ENCODE measurements at places on chromosomes 4 and X.

DNA sequence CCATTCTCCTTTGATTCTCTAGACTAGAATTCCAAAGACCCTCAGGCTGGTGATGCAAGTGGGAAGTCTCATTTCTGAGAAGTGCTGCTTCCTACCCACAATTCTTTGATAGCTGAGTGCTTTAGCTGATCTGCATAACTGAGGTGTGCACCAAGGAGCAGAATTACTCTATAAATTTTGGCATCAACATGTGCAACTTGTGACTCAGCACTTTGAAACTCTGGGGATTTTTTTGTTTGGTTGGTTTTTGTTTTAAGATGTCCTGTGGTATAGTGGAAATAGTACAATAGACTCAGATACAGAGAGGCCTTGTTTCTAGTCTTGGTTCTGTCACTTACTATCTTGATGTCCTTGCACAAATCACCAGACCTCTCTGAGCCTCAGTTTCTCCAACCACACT is 148.4 kb downstream of the AR start:
- DNase-seq: no peak

DNA sequence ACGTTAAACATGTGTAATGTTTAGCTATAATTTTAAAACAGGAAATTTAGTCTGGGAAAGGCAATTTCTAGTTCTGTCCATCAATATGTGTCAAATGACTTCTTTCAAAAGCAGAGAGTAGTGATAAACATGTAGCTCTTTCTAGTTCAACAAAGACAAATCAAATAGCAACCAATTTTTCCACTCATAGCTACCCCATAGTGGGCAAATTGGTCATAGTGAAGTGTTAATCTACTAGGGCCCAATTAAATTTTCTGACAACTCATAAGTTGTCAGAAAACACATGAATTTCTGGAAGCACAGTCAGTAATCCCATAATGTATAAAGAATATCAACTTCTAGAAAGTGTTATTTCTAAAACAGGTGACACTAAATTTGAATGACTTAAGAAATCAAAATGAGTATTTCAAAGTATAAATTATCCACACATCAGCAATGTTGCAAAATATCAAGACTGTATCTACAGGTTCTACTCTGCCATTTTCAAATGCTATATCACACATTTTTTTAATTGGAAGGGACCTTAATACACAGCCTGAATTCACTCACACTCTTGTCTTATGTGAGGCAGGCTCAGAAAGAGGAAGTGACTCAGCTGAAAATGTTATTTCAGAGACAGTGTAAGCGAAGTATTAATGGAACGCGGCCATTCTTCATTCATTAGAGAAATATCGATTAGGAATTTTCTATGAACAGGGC is 7.7 kb downstream of the OCIAD2 start:
- DNase-seq: no peak

- DNase-seq: no peak
Observed at GRCh38 chr4:123661080-123661737, 264.6 kb downstream of the SPRY1 start.

GRCh38 chr4:176387571-176387970 is 67.8 kb downstream of the SPCS3 start:
- DNase-seq: no peak

- no peak for DNase-seq
Observed at GRCh38 chrX:2220829-2221567, 279.8 kb downstream of the DHRSX start.

DNA sequence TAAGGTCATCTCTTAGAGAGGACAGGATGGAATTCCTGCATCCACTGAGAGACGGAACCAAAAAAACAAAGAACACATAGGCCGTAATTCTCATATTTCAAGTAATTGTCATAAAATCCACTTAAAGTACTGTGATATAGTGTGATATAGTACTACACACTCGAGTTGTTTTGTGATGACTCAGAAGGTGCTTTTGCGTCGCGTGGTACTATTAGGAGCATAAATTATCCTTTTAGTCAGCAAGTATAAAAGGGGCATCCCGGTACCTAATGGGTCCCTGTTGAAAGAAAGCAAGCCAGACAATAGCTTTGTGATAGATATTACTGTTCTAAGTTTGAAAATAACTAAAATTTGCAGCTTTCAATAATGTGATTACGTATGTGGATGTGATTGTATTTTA is 55.3 kb downstream of the GPR143 start:
- no peak for DNase-seq

DNA sequence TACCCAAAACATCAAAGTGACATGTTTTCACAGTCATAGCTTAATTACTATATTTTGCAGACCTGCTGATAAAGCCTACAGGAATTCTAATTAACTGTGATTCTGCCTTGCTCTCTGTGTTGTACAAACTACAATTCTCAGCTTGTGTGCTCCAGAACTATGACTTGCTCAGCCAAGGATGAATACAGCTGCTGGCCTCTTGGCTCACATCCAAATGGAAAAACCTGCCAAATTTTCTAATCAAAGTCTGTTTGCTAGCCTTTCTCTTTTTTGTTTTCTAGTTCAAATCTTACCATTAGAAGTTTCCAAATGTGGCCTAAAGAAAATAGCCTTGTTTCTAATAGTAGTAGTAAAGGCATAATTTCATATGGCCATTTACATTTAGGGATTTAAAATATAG is 1176.8 kb downstream of the FAM133A start:
- no peak for DNase-seq

GRCh38 chr4:148017801-148018200 is 285.9 kb downstream of the ARHGAP10 start:
- DNase-seq: no peak

GRCh38 chr4:174437324-174437723 is 85.0 kb downstream of the HPGD start:
- no peak for DNase-seq

GRCh38 chr4:157739242-157739641 is 433.6 kb downstream of the GASK1B start:
- no peak for DNase-seq

- no peak for DNase-seq
Observed at GRCh38 chr4:156118507-156119220, 165.0 kb upstream of the CTSO start.

- DNase-seq: no peak
Observed at GRCh38 chr4:7059662-7060061, 8.2 kb downstream of the GRPEL1 start.

DNA sequence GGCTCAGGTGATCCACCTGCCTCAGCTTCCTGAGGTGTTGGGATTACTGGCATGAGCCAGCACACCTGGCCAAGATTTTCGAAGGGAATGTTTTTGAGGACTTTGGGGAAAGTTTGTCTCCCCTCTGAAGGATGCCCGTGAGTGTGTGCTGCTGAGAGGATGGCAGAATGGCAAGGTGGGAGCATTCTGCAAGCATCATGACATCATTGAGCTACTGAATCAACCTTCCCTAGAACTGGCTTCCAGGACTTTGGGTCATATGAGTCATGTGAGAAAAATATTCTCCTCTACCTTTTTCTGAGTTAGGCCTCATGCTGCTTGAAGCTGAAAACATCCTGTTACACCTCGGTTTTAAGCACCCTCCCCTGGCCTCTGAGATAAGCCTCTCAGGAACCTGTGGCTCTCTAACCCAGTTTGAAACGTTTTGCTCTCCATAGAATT is 31.0 kb downstream of the TMEM131L start:
- no peak for DNase-seq

DNA sequence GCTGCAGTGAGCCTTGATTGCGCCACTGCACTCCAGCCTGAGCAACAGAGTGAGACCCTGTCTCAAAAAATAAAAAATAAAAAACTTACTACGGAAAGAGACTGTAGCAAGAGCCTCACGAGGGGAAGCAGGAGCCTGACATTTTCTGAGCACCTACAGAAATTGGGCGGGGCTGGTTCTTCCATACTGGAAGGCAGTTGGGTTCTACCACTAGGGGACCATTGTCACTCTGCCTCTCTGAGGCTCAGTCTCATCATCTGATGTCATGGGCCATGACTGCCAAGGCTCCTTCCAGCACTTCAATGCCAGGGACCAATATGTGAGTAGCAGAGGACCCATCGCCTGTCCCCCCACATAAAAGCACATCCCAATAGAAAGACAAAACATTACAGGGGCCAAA is 8.2 kb downstream of the SH3KBP1 start:
- DNase-seq: no peak

GRCh38 chr4:40232610-40233009 is 35.8 kb downstream of the RHOH start:
- no peak for DNase-seq

DNA sequence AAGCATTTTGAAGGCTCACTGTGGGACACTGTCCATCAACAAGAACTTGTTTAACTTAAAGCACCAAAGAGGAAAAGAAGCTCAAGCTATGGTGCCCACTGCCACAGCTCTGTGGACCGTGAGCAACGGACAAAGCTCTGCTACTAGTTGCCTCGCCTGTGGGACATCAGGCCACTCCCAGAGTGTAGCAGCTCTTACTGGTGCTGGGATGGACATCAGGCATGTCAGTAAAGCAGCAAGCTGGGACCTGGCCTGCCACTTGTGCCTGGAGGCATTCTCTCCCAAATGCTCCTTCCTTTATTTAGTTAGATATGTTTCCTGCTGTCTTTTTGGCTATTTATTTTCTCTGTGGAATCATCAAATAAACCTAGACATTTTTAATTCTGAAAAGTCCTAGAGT is 46.7 kb downstream of the TMEM154 start:
- no peak for DNase-seq

DNA sequence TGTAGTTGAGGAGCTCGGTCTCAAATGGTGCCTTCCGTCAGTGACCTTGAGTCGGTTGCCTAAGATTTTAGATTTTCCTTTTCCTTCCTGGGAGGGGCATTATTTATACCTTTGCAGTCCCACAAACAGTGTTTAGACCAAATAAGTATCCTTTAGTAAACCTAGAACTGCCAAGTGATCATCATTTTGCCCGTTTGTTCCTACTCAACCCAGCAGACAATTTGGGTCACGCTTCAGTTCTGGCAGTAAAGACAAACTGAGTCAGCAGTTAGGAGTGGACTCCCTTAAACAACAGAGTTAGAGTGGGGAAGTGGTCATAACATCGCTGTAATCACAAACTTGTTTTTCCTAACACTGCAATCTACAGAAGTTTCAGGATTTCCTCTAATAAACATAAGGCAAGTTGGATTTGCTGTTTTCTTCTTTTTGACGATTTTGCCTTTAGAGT is 777 bp upstream of the WDFY3 start:
- no peak for DNase-seq

DNA sequence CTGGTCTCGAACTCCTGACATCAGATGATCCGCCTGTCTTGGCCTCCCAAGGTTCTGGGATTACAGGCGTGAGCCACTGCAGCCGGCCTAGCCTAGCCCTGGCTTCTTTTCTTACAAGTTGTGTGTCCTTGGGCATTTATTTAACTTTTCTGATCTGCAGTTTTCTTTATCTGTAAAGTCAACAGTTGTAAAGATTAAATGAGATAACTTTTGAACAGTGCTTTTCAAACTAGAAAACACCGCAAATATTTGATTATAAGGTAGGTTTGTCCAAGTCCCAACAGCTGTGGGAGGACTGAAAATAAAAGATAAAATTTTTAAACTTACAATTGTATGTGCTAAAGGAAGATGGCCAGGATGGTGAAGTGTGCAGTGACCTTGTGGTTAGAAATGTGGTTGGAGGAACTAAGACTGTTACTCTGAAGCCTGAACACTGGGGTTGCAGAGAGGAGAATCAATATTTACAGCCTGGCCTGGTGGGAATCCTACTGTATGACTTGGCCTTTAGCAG is 44.8 kb downstream of the GSX2 start:
- no peak for DNase-seq

- DNase-seq: no peak
Observed at GRCh38 chr4:145839151-145839550, 99.5 kb downstream of the ZNF827 start.

DNA sequence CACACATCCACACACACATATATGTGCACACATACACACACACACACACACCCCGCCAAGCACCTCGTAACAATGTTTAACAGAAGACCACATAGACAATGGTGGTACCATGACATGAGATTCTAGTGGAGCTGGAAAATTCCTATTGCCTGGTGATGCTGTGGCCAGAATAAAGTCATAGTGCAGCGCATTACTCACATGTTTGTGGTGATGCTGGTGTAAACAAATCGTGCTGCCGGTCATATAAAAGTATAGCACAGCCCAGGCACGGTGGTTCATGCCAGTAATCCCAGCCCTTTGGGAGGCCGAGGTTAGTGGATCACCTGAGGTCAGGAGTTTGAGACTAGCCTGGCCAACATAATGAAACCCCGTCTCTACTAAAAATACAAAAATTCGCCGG is 275.2 kb downstream of the TRIML1 start:
- DNase-seq: no peak

- DNase-seq: no peak
Observed at GRCh38 chr4:184896868-184897715, 71.3 kb upstream of the ACSL1 start.

DNA sequence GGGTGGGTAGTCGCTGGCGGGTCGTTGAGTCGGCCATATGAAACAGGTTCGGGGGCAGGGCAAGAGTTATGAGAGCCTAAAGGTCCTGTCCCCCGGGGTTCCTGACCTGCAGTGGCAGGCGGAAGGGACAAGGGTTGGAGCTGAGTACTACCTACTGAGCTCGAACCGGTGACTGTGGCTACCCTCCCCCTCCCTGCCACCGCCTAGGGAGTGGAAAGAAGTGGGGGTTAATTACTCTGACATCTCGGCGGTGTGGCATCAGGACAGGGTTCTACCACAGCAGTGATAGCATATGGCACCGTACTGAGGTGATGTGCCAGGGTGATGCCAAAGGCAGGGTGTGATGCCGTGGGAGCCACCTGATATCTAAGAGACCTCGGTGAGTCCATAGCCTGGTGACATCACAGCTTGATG is 307 bp downstream of the ATG4A start:
- DNase-seq: no peak

GRCh38 chrX:130321550-130321949 is 18.2 kb upstream of the SLC25A14 start:
- no peak for DNase-seq

DNA sequence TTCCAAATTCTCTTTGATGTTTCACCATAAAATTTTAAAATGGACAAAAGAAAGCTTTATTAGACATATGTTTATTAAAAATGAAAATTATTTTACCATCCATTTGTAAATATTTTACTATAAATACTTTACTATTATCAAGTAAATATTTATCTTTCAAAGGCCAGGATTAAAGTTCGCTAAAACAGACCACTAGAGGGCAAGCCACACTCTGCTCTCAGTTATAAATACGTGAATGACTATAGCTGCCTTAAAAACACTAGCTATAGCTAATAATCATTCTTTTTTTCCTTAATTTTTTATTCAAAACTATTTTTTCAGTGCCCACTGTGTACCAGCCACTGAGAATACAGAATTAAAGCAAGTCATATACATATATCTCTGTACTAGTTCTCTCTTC is 38.6 kb downstream of the UNC5C start:
- DNase-seq: no peak

- no peak for DNase-seq
Observed at GRCh38 chr4:6887591-6888371, 21.8 kb upstream of the TBC1D14 start.

- DNase-seq: no peak
Observed at GRCh38 chr4:108830509-108831244, 67.8 kb upstream of the ETNPPL start.

- no peak for DNase-seq
Observed at GRCh38 chrX:42597481-42597880, 180.5 kb downstream of the PPP1R2C start.

- DNase-seq: no peak
Observed at GRCh38 chrX:12890467-12890866, 16.0 kb upstream of the TLR8 start.

GRCh38 chr4:6233929-6234328 is 33.6 kb upstream of the JAKMIP1 start:
- DNase-seq: no peak

GRCh38 chrX:9851890-9852289 is 65.7 kb downstream of the SHROOM2 start:
- no peak for DNase-seq
